ENCODE measurements at places on chromosomes 1 and 21.

GRCh38 chr1:193131266-193131860, 9.5 kb downstream of the CDC73 start:
- no peak for DNase-seq

GRCh38 chr21:46422636-46423241, 36.0 kb upstream of the DIP2A start:
- no peak for DNase-seq

GRCh38 chr1:95408507-95409136, 174.6 kb downstream of the RWDD3 start:
- DNase-seq: no peak

GRCh38 chr1:54557671-54558355, 9.8 kb downstream of the ACOT11 start:
- peak; percentile 41 for DNase-seq

DNA sequence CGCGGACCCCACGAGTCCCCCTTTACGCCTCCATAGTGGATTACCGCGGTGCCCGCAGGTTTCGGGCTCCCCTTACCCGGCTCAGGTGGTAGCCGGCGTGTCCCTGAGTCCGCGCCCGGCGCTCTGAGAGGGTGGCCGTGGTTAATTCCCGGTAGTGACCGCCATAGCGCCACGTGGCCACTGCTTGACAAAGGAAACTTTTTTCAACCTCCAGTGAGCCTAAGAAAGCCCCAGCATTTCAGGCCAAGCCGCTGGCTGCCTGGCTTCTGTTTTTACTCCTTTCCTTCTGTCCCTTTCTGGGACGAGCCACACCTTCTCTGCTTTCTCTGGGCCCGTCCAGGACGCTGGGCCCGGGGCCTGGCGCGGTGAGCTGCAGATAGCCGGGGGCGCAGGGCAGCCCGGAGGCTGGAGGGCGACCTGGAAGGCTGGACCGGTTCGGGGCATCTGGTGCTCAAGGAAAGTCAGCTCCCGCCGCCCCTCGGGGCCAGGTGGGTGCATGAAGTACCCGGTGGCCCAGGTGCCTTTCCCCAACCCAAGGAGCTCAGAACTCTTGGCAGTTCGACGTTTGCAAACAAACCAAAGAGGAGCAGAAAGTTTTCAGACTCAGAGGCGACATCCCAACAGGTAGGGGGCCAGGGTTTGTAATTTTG, 540 bp upstream of the C1orf198 start:
- DNase-seq: peak; percentile 34

DNA sequence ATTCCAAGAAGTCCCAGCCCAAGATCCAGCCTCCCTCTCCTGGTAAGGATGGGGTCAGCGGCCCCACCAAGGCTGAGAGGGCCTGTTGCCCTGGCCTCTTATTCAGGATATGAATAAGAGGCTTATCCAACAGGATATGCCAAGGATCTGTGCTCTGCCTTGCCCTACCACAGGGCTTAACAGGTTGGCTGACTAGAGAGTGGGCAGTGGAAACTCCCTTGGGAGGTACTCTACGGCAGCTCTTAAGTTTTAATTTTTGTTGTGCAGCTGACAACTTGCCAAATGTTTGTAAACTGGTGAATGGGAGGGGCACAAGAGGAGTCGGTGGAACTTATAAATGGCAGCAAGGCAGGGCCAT, 16.5 kb upstream of the PIGV start:
- DNase-seq: peak; percentile 17

DNA sequence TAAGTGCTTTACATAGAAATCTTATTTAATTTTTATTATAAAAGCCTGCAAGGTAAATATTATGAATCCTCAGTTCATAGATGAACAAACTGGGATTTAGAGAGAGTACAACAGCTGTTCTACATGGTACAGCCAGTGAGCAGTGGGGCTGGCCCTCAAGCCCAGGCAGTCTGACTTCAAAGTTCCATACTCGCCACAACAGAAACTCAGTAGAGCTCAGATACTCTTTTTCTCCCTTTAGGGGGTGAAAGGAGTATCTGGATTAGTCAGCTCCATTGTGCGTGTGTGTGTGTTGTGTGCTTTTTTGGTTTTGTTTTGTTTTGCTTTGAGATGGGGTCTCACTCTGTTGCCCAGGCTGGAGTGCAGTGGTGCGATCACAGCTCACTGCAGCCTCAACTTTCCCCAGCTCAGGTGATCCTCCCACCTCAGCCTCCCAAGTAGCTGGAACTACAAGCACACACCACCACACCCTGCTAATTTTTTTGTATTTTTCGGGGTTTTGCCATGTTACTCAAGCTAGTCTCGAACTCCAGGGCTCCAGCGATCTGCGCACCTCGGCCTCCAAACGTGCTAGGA, 378.5 kb downstream of the SMYD3 start:
- DNase-seq: no peak

GRCh38 chr1:160580221-160580812, 1.0 kb upstream of the CD84 start:
- peak; percentile 82 for DNase-seq

DNA sequence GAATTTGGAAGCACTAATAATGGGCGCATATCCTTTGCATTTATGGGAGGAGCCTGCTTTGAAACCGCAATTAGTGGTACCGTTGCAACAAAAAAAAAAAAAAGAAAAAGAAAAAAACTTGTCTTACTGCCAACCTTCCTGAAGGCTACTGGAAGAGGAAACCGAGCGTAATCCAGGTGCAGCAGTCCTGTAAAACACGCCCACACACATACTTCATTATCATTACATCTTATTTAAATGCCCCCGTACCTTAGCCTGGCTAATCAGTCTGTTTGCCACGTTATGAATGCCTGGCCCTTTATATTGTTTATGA, 686 bp upstream of the ZNF281 start:
- no peak for DNase-seq

DNA sequence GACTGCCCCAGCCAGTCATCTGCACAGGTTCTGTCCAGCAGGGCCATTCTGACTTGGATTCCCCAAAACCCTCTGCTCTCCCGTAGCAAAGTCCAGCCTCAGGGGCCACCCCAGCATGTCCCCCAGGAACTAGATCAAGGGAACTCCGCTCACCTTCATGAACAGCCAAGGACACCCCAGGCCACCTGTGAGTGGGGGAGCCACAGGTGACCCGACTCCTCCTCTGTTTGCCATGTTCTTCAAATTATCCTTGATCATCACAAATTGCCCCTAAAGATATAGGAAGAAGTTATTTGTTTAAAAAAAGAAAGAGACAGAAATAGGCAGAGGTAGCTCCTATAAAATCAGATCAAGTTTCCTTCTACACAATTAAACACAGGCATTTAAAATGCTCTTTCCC, 475.0 kb downstream of the MATN1 start:
- no peak for DNase-seq

GRCh38 chr1:25079048-25079447, 149.0 kb upstream of the RUNX3 start:
- DNase-seq: no peak

- DNase-seq: no peak
Observed at GRCh38 chr1:112904831-112905261, 51.1 kb downstream of the SLC16A1 start.

DNA sequence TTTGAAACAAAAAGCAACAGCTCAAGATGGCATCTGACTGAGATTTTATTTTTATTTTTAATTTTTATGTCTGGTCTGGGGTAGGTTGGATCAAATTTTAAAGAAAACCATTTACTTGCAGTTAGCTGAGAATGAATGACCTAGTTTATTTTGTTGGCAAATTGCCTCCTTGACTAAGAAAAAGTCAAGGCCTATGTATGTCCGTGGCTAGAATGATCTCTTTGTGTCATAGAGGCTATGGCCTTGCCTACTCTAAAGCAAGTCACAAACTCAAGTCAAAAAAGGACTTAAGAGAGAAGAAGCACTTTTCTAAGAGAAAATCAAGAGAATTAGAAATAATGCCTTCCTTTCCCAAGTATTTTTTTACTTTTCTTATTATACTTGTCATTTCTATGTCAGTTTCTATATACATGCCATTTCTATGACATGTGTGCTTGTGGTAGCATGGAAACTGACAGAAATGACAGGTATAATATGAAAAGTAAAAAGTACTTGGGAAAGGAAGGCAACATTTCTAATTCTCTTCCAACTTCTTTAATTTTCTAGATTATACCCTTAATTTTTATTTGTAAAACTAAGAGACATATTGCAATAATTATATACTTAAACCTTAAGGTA, 136.7 kb downstream of the CENPF start:
- no peak for DNase-seq
